ENCODE measurements at places on chromosomes 5 and 9.
A peak's percentile ranks its signal among the peaks of the same experiment; 100 is the strongest.

GRCh38 chr9:13378154-13378553 lies 98.7 kb upstream of the MPDZ start:
- DNase-seq: no peak

- DNase-seq: no peak
These were observed 107.0 kb upstream of the NUDT12 start for GRCh38 chr5:103669615-103670014.

GRCh38 chr5:150516011-150516410 lies 8.1 kb downstream of the NDST1 start:
- peak; percentile 73 for DNase-seq

DNA sequence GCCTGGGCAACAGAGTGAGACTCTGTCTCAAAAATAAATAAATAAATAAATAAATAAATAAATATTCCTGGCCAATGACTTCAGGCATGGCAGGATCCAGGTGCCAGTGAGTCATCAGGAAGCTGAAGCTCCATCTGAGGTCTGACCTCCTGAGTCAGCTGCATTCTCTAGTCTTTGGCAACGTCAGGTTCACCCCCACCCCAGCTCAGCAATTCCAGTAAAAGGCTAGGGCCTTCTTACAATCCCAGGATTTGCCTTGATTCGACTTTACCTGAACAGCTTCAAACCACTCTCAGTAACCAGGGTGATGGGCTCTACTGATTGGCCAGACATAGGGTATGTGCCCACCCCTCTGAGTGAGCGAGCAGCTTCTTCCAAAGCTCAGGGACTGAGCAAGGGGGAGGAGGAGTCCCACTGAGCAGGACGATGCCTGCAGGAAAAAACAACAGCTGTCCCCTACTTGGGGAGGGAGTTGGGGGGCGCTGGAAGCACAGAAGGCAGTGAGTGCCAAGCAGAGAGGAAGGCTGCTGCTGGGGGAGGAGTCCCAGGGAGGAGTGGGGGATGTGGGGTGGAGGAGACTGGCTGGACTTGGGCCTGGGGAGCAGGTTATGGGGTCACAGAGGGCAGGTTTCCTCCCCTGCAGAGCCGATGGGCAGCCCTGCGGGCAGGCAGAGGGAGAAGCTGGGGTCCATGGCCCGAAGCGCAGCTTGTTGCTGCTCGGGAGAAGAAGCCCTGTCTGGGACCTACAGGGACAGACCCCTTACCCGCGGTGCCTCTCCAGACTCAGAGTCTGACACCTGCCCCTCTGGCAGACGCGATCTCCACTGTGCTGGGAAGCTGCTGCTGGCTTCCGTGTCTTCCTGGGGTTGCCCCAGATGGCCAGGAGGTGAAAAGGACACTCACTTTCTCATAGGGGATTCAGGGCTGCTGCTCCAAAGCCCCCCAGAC lies 25.9 kb upstream of the UNC5A start:
- DNase-seq: peak; percentile 98
